ENCODE measurements at places on chromosomes 11 and 22. TPM values are rescaled to one million over a fixed set of nuclear protein-coding genes. Genes with fewer than 3 reads are reported as not detected.

DNA sequence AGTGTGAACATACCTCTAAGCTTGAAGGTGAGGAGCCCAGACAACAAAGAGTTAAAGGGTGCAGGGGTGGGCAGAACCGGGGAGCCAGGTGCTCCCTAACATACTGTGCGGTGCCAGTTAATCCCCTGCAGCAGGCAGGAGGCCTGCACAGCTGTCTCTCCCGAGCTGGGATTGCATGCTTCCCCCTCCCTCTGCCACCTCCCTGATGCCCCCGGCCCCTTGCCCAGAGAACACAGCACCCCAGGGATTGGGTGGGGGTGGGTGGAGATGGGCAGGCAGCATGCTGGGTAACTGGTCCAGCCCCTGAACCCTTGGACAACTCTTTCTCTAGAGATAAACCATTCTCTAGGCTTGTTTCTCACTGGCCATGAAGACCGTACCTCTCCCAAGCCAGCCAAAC is 67.7 kb upstream of the MYOD1 start:
- DNase-seq: no peak

DNA sequence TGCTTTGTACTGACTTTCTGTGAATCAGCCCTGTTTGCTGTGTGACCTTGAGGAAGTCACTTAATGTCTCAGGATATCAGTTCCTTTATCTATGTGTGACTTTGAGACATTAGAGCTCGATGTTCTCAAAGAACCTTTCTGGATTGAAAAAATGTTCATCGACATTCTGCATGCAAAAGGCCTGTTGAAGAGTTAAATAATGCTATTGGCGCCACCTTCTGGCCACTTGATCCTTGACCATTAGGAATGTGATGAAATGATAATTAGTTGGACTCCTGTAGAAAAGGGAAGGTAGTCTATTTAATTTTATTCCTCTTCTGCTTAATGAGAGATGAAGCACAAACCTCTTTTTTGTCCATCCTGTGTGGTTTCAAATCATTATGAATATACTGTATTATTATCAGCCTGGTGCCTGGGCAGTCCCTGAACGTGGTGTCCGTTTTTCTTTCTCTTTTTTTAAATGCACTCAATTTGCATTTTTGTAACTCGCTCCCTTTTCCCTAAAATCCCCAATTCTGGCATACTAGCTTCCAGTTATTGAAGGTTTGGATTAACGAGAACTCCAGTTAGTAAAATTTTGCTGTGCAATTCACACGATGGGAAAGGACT is 20.7 kb downstream of the ELF5 start:
- DNase-seq: peak; percentile 10

DNA sequence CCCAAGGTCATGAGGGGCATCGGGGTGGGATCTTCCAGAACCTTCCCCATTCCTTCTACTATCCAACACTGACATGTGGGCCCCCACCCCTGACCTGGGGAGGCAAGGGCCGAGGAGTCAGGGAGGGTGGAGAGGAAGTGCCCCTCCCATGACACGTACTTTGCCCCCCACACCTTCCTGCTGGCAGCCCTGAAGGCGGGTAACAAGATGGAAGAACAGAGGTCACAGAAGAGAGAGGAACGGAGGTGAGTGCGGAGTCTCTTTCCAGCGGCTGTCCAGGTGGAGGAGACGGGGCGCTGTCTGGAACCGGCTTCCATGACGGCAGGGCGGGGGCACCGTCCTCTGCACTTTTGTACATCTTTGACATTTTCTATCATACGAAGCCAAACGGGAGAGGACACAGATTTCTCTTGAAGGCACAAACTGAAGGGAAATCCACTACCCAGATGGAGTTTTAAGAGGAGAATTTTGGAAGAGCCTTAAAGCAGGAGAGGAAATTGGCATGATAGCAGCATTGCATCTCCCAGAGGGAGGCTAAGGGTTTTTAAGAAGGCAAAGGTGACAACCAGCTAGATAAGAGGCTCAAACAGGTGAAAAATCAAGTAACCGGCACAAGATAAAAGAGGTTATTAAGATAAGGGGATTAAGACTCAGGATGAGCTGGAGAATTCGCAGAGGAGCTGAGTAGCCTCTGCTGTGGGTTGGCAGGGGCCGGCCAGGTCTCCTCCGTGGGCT is 16.7 kb downstream of the OSBPL5 start:
- DNase-seq: no peak

The USP47 gene
- total RNA-seq: 47.0 TPM

GRCh38 chr11:107653076-107653475 is 58.8 kb downstream of the SLN start:
- no peak for DNase-seq

The ACTN3 gene
- 0.31 TPM for total RNA-seq

DNA sequence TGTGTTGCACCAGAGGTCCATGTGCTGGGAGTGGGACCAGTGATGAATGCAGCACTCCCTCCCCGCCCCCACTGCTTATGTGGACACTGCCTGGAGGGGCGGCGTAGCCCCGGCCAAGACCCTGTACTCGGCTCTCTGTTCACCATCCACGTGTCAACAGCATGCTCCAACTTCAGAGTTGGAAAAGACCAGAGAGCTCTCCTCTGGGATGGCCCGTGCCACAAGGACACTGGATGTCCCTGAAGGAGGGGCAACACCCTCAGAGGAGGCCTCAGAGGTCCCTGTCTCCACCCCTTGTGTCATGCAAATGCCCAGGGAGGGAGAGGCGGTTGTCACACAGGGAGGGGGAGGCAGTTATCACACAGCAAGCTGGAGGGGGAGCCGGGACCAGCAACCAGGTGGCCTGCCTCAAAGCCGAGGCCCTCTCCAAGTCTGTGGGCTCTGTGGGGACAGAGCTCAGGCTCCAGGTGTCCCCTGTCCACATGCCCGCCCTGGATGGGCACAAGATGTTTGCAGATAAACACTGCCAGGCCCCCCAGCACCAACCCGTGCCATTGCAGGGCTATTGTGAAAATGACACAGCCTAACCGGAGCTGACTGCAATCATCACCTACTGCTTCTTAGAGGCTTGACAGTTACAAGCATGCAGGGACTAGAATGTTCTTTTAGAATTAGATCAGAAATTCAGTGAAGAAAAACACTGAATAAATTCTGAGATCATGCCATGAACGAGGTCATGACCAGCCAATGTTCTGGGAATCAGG is 121.1 kb downstream of the PHF21B start:
- no peak for DNase-seq

- DNase-seq: no peak
These were observed 527 bp downstream of the CARD10 start for GRCh38 chr22:37518509-37519267.

The TRPM5 gene
- not detected for total RNA-seq

The MRGPRX4 gene
- not detected for total RNA-seq

DNA sequence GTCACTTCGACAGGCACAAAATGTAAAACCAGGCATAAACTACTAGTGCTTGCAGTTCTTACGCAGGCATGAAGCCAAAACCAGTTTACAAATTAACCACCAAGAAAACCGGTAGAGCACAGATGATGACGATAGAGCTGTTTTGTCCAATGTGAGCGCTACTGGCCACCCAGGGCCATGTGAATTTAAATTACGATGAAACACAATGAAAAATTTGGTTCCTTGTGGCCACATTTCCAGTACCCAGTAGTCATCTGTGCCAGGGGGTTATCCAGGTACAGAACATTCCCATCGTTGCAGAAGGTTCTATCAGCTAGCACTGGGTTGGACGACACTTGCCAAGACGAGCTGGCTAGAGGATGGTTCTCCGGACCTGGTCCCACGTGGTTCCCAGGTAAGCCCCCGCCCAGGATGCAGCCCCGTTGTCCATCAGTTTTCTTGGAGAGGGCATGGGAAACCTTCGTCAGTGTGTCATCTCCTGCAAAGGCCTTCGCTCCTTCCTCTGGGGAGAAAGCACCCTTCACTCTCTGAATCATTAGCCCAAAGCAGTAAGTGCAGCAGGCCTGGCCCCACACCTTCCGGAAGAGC is 1.1 kb upstream of the CD81 start:
- no peak for DNase-seq

The PLAAT5 gene
- 0.26 TPM for total RNA-seq

DNA sequence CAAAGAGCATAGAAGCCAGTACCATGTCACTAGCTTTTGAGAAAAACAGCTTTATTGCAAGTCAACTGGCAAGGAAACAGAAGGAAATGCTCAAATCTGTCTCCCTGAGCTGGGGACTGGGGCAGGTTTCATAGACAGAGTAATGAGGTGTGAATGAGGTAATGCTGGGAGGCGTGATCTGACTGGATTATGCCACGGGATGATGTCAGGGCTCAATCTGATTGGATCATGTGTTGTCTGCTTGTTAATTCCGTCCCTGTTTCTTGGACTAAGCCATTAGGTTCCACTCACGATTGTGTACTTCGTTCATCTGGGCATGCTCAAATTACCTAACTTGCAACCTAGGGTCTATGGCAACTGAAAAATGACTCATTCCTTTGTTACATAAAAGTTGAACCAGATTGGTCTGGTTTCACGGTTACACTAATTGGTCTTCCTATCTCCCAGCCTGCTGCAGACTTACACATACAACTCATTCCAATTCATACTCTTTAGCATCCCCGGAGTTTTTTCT is 20.2 kb upstream of the OR10A5 start:
- no peak for DNase-seq

DNA sequence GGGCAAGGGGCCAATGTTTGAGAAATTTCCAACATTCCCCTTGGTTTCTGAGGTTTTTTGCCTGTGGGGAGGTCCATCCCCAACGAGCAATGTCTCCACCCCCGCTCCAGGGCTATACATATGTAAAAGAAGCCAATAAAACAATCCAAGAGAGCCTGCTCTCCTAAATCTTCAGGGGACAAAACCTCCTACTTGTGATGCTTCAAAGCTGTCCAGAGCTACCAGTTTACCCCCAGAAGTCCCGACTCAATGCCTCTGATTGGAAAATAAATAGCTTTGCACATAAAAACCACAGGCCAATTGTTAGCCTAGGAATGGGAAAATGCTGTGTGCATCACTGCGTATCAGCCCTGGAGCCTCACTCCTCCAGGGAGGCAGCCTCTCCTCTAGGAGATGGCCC is 66.0 kb upstream of the PAX6 start:
- no peak for DNase-seq

GRCh38 chr11:70303070-70303469 is 32.6 kb downstream of the PPFIA1 start:
- no peak for DNase-seq

DNA sequence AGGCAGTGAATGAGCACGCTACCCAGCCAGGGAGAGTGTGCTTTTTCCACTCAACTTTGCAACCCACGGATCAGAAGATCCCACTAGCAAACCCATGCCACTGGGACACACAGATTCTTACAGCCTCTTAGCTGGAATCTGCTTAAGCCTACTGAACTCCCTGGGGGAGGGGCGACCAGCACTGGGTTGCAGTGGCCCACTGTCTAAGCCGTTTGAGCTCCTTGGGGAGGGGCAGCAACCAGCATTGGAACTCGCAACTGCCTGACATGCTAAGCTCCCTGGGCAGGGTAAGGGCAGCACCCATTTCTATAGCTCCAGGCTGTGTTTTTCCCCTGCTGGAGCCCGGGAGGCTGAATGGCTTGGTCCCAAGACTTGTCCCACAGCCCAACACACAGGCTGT is 99.6 kb downstream of the FAM168A start:
- DNase-seq: no peak

DNA sequence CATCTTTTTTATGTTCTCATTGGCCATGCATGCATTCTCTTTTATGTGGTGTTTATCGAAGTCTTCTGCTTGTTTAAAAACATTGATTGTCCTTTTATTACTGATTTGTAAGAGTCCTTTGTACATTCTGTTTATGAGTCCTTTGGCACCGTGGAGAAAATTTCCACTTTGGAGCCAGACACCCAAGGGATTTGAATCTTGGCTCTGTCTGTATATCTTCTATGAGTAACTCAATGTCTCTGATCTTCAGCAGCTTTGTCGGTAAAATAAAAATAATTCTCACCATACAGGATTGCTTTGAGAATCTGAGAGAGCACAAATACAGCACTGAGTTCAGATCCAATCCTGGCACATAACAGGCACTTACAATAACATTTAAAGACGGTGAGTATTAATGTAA is 12.8 kb upstream of the SORL1 start:
- DNase-seq: no peak

DNA sequence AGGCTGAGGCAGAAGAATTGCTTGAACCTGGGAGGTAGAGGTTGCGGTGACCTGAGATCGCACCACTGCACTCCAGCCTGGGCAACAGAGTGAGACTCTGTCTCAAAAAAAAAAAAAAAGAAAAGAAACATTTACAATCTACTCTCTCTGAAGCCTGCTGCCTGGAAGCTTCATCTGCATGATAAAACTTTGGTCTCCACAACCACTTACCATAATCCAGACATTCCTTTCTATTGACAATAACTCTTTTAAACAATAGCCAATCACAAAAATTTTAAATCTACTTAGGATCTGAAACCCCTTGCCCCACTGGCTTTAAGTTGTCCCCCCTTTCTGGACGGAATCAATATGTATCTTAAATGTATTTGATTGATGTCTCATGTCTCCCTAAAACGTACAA is 25.0 kb upstream of the HTR3A start:
- no peak for DNase-seq

- DNase-seq: no peak
These were observed 49.9 kb upstream of the LDLRAD3 start for GRCh38 chr11:35893796-35894475.

DNA sequence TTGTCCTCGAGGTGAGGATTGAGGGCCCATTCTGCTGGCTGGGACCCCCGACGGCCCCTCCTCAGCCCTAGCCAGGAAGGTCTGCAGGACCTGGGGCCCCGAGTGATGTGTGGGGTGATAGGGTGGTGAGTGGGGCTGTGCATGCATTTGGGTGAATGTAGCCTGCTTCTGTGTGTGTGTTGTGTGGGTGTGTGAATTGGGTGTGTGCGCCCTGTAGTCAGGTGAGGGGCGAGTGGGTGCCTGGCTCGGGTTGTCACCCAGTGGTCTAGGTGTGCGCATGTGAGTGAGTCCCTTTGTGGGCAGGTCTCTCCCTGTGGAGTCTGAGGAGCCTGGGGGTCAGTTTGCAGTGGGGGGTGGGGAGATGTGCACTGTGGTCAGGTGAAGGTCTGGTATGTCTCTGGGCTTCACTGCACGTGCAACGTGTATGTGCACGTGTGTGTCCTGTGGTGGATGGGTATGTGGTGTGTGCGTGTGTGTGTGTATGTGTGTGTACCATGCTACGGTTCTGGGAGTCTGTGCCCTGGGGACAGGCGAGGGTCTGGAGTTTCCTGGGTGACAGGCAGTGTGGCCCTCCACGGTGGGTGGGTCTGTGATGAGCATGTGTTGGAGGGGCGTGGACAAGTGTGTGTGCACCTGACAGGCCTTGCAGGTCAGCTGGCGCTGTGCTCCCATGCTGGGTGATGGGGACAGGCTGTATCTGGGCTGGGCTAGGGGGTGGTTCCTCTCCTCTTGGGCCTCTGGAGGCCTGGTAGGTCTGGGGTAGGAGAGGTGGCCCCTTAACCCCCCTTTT is 1.0 kb downstream of the TMEM151A start:
- DNase-seq: no peak

- no peak for DNase-seq
These were observed 90.2 kb downstream of the SEZ6L start for GRCh38 chr22:26259510-26259909.

The GLB1L2 gene
- total RNA-seq: 9.5 TPM

The CRYBB1 gene
- not detected for total RNA-seq
